ENCODE measurements at places on chromosomes 16 and 17. TPM values are rescaled to one million over a fixed set of nuclear protein-coding genes. Genes with fewer than 3 reads are reported as not detected.

- peak; percentile 65 for DNase-seq
Observed at GRCh38 chr17:61574542-61575351, 16.3 kb downstream of the NACA2 start.

GRCh38 chr16:17154981-17155380 lies 315.8 kb downstream of the XYLT1 start:
- no peak for DNase-seq

- no peak for DNase-seq
Observed at GRCh38 chr17:12987120-12987519, 30.7 kb downstream of the ELAC2 start.

DNA sequence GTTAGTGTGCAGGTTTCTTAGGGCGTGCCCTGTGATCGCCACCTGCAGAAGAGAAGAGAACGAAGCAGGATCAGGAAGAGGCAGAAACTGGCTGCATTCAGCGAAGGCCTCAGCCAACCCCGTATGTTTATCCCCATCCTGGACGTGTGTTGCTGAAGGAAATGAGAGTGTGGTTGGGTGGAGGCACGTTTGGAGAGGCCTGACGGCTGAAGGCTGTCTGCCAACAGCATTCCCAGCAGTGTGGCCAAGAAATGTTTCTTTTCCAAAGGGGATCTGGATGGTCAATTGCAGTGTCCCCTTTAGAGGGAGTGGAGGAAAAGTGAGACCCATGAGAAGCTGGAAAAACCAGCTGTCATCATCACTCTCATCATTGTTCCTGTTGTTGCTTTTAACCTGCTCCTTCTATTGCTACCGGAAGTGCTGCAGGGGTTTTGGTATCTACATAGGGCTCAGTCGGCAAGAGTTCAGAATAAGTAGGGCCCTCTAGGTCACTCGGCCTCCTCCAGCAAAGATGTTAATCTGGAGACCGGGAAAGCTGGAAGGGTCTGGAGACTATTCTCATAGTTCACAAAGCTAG lies 46.5 kb upstream of the SLC47A1 start:
- DNase-seq = no peak

DNA sequence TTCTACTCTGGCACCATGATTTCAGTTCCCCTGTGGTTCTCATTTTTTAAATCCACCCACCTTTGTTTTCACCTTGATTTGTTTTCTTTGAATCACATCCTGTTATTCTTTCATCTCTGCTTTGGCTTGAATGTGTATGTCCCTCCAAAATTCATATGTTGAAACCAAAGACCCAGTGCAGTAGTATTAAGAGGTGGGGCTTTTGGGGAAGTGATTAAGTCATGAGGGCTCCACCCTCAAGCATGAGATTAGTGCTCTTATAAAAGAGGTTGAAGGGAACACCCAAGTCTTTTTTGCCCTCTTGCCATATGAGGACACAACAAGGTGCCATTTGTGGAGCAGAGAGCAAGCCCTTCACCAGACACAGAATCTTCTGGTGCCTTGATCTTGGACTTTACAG lies 382.3 kb downstream of the SLC39A11 start:
- DNase-seq = no peak

DNA sequence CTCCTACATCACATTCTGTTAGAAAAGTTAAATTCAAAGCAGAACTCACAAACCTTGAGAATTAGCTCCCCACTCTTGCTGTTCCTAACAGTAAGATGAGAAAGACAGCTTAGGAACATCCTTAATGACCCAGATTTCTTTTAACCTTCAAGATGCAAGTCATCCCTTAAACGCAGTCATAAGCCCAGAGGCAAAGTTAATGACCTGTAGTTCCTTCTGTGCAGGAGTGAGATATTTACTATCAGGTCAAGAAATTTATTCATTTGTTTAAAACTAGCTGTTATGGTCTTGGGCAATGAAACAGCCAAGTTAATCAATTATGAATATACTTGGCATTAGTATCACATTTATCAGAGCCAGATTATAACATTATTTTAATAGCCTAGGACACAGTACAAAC lies 37.1 kb downstream of the NXPH3 start:
- DNase-seq = no peak

- no peak for DNase-seq
Observed at GRCh38 chr17:16377941-16378341, 3.0 kb upstream of the UBB start.

GRCh38 chr17:19642373-19642893 lies 6.1 kb upstream of the ALDH3A2 start:
- DNase-seq = no peak

DNA sequence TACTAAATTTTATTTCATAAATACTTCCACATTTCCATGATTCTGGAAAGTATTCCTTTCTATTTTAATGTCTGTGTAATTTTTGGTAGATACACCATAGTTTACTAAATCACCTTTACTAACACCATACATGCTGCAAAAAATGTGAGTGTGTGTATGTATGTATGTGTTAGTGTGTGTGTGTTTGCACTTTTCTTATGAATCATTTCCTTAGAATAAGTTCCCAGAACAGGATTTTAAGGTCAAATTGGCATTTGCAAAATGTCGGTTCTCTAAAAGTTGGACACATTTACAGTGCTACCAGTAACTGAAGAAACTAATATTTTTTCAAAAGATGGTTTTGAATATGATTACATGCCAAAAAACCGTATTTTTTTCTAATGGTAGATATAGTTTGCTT lies 137.1 kb downstream of the CYB561 start:
- no peak for DNase-seq

DNA sequence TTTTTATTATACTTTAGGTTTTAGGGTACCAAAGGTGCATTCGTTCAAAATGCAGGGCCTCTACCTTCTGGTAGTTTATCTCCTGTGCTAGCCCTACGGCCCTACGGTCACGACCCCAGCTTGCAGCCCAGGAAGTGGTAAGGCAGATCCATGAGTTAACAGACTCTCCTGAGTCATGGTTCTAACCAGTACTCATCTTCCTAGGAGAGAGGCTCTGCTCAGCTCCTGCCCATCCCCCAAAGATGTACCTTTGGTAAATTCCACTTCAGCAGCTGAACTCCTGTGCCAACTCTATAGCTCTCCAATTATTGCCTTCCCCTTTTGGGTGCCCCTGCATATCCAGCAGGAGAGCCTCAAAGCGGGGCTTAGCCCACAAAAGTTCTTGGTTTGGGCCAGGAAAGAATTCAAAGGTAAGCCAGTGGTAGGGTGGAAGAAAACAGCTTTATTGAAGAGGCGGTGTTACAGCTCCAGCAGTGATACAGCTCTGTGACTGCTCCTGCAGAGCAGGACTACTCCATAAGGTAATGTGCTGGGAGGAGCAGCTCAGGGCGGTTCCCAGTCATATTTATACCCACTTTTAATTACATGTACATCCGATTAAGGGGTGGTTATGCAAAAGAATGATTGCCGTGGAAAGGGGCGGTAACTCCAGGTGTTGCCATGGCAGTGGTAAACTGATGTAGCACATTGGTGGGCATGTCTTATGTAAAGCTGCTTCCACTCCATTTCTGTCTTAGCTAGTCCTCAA lies 241.4 kb downstream of the PMP22 start:
- no peak for DNase-seq

DNA sequence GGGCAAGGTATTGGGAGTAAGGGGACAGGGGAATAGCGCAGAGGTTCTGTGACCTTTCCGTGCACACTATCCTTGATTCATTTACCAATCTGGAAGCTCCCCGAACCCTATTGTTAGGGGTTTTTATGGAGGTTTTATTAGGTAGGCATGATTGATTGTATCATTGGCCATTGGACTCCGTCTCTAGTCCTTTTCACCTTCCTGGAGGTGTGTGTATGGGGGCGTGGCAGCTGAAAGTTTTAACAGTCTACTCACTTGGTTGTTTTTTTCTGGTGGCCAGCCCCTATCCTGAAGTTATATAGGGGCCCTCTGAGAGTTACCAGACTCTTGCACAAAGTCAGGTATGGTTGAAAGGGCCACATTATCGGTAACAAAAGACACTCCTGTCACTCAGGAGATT lies 23.0 kb downstream of the MAP2K4 start:
- DNase-seq = no peak

DNA sequence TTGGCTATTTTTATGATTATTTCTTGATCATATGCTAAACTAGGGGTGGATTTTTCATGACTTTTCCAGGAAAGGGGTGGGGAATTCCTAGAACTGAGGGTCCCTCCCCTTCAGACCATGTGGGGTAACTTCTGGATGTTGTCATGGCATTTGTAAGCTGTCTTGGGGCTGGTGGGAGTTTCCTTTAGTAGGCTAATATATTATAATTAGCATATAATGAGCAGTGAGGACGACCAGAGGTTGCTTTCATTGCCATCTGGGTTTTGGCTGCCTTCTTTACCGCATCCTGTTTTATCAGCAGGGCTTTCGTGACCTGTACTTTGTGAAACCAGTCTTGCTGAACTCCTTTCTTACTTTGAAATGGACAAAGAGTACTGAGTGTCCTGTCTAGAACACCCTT lies 40.4 kb upstream of the ABCA5 start:
- DNase-seq = no peak

DNA sequence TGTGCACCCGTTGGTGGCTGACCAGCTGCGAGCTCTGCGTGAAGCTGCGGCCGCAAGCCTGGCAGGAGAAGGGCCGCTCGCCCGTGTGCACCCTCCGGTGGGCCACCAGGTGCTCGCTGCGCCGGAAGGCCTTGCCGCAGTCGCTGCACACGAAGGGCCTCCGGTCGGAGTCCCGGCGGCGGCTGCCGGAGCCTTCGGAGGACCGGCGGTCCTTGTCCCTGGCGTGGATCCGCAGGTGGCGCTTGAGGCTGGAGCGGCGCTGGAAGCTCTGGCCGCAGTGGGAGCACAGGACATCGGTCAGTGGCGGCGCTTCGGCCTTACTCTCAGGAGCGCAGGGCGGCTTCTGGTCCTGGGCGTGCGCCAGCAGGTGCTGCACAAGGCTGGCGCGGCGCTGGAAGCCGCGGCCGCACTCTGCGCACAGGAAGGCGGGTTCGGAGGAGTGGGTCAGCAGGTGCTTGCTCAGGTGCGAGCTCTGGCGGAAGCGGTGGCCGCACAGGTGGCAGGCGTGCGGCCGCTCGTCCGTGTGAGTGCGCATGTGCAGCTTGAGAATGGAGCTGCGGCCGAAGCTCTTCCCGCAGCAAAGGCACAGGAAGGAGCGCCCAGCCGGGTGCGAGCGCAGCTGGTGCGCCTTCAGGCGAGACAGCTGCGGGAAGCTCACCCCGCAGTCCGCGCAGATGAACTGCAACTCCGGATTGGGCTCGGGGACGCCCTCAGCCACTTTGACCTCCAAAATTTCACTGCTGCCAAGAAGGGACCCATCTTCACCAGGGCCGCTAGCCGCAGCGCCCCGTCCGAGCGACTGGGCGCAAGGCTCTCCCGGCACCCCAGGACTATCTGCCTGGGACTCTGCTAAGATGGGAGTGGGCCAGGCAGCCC lies 9.1 kb downstream of the ZSCAN10 start:
- DNase-seq = no peak

- DNase-seq = peak; percentile 68
Observed at GRCh38 chr17:67993153-67993997, 2.9 kb downstream of the C17orf58 start.

DNA sequence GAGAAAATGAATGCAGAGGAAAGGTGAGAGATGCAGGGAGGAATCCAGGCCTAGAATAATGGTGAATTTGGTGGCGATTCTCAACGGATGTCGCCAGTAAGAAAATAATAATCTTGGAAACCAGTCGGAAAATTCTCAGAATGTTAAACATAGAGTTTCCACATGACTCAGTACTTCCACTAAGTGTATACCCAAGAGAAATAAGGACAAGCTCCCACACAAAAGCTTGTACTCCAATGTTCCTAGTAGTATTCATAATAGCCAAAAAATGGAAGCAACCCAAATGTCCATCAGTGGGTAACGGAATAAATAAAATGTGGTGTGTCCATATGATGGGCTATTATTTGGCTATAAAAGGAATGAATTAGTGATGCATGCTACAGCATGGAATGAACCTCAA lies 19.4 kb upstream of the ENGASE start:
- no peak for DNase-seq

GRCh38 chr17:5762191-5762590 lies 177.9 kb upstream of the NLRP1 start:
- no peak for DNase-seq

DNA sequence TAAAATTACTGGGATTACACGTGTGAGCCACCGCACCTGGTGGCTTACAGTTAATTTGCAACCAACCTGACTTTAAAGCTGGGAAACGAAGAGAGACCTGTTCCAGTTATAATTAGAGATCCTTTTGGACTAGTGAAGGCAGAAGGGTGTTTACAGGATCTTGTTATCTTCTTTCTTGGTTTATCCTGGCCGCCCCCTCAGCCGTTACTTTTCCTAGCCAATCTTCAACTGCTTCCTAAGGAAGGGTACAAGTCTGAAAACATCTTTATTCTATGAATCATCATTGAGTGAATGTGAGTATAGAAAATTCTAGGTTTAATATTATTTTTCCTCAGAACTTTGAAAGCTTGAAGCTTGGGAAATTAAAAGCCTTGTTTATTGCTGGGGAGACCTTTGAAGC lies 286.5 kb downstream of the SLC39A11 start:
- DNase-seq = no peak

- DNase-seq = no peak
Observed at GRCh38 chr16:69217433-69217832, 30.5 kb downstream of the SNTB2 start.

GRCh38 chr17:7838090-7839075 lies 4.4 kb downstream of the KDM6B start:
- DNase-seq = peak; percentile 51

DNA sequence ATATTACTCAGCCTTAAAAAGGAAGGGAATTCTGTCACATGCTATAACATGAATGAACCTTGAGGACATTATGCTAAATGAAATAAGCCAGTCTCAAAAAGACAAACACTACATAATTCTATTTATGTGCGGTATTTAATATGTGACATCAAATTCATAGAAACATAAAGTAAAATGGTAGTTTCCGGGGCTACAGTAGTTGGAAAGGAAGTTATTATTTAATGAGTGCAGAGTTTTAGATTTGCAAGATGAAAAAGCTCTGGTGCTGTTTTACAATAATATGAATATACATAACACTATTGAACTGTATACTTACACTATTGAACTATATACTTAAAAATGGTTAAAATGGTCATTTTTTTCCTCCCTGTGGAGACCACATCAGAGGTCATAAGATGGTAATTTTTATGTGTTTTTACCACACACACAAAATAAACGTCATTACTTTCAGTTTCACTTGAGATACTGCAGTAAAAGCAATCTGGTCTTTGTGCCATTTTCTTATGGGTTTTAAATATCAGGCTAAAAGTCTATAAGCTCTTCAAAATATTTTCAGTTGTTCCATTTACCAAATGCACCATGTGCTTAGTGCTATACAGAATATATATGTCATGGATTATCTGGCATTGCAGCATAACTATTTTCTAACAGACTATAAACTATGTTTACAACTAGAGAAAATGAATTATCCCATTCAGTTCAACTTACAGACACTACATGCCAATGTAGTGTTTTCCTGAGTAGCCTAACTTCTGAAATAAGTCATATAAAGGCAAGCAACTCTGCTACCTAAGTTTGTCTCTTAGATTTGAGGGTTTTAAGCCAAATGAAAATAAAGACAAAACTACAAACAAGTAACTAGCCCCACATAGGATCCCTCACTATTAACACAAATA lies 90.9 kb downstream of the SPAG9 start:
- DNase-seq = peak; percentile 67

GRCh38 chr17:72719578-72720493 lies 372.7 kb downstream of the SLC39A11 start:
- peak; percentile 89 for DNase-seq

Gene ADAD2
- not detected for total RNA-seq

Gene KRT28
- total RNA-seq = not detected

Gene PPP4C
- total RNA-seq = 139 TPM

Gene ITGAX
- 1.8 TPM for total RNA-seq

Gene NLRC5
- 6.6 TPM for total RNA-seq

Gene CEP295NL
- not detected for total RNA-seq

Gene BCL6B
- total RNA-seq = not detected

Gene SHISA9
- total RNA-seq = 0.06 TPM

Gene GNG13
- not detected for total RNA-seq

Gene TM4SF5
- not detected for total RNA-seq

Gene SKAP1
- total RNA-seq = not detected

Data from H4 (cell line).